ENCODE measurements at places on chromosomes 12 and 14. TPM values are rescaled to one million over a fixed set of nuclear protein-coding genes. Genes with fewer than 3 reads are reported as not detected.

GRCh38 chr12:79591988-79592387, 98.8 kb downstream of the PAWR start:
- DNase-seq = no peak

GRCh38 chr12:27824126-27824842, 44.2 kb upstream of the MANSC4 start:
- DNase-seq = no peak

GRCh38 chr12:1947081-1947480, 28.6 kb upstream of the CACNA2D4 start:
- DNase-seq = no peak

The CCDC196 gene
- total RNA-seq = not detected

The PTPN21 gene
- 18.1 TPM for total RNA-seq

DNA sequence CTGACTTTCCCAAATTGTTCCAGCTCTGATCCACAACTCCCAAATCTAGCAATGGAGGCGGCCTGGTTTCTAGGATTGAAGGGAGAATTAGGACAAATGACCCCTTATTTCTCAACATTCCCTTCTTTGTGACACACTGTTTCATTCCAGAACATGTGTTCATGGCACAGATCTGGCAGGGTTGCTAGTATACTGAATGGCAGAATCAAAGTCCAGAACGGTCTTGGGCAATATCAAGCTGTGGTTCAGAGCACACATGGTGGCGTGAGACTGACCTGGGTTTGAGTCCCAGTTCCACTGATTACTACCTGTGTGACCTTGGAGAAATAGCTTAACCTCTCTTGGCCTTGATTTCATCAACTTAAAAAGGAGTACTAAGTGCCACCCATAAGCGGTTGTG, 152.5 kb downstream of the SAMD4A start:
- no peak for DNase-seq

GRCh38 chr12:1806301-1807086, 13.9 kb upstream of the LRTM2 start:
- no peak for DNase-seq

DNA sequence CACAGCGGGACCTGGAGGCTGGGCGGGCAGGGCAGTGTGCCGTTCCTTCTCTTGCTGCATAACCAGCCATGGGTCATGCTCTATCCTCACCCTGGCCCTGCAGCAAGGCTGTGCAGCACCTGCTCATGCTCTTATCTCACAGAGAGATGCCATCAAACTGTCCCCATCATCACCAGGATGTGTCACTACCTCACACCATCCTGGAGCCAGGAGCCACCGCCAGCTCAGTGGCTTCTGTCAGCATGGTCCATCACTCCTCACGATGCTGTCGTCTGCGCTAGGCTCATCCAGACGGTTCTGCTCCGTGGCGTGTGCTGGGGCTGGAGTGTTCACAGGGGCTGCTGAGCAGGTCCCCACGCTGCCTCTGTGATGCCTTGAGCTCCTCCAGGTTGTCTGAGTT, 77.2 kb upstream of the DYNC1H1 start:
- no peak for DNase-seq

DNA sequence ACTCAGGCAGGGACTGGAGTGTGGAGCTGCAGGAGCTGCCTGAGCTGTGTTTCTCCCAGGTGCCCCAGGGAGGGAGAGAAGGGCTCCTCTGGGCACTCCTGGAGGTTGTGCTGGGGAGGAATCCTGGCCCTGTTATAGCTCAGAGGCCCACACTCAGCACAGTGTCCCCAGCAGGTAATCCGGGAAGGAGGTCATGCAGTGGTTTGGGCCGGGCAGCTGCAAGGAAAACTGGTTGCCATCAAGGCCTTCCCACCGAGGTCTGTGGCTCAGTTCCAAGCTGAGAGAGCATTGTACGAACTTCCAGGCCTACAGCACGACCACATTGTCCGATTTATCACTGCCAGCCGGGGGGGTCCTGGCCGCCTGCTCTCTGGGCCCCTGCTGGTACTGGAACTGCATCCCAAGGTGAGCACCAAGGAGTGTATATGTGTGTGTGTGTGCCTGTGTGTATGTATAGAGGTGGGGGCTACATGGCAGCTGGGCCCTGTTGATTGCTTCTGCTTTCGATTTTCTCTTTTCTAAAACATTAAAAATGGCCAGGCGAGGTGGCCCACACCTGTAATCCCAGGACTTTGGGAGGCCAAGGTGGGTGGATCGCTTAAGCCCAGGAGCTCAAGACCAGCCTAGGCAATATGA, 2.0 kb downstream of the AMHR2 start:
- DNase-seq = no peak

The PTPRO gene
- total RNA-seq = 2.5 TPM
